ENCODE measurements at places on chromosomes 12 and 14.

- peak; percentile 21 for DNase-seq
These were observed 103.7 kb upstream of the PDE3A start for GRCh38 chr12:20264608-20265114.

- no peak for DNase-seq
These were observed 179.3 kb upstream of the ALG10B start for GRCh38 chr12:38137287-38137686.

DNA sequence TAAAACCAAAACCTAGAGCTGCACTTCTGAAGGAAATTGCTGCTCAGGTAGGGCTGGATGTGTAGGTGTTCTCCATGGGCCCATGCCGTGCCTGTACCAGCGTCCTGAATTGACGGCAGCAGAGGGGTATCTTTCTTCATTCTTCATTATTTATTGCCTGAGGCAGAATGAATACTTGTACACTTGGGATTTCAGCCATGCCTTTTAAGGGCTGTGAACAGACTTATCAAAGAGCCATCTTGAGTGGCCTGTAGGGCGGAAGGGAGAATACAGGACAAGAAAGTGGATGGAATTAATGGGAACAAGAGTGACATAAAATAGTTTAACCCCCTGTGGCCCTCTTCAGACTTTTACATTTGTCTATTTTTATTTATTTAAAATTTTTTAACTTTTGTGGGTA lies 61.4 kb downstream of the RASSF3 start:
- no peak for DNase-seq

DNA sequence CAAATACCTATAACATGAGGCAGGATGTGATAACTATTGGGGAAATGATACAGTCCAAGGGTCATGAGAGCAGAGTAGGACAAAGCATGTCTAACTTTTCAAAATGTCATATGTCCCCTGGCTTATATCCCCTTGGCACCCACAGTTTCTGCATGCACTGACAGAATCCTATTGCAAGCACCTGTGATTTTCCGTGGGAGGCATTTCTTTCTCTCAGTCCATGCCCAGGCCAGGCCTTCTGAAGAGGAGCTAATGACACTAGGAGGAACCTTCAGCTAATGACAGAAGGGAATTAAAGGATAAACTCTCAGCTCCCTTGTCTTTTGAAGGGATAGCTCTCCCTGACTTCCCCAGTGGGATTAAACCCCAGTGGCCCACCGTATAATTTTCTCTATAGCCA lies 249.2 kb downstream of the TTC6 start:
- DNase-seq = no peak

DNA sequence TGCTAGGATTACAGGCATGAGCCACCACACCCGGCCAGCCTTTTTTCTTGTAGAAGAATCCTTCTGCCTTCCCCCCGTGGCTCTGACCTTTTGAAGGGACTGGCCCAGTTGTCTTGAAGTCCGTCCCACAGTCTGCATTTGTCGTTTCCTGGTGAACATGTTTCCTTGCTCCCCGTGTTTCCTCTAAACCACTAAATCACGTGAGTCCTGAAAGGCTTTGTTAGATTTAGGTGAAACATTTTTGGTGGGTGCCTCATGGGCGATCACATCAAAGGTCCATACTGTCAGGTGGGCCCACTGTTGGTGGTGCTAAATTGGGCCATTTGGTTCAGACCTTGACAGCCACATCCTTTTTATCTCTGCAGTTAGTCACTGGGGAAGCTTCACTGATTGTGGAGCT lies 26.3 kb downstream of the MLXIP start:
- no peak for DNase-seq
